ENCODE measurements at places on chromosomes 2 and 18. TPM values are rescaled to one million over a fixed set of nuclear protein-coding genes. Genes with fewer than 3 reads are reported as not detected.

DNA sequence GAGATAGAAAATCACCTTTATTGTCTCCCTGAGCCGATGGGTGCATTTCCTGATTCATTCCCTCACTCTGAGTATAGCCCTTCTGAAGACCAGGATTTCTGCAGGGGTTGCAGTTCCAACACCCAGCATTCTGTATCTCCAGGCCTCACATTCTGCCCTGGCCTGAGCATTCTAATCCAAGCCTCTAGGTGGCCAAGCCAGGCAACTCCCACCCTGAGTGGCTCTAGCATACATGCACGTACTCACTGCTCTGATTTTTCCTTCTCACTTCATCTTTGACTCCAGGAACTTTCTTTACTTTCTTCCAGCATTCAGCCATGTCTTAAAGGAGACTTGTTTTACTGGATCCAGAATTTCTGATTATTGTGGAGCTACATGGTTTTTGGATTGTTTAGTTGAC is 100.7 kb upstream of the STK39 start:
- DNase-seq = peak; percentile 81
- peaks cover 12% of the 10 kb centered on the region for H3K36me3 ChIP-seq

- H3K4me1 ChIP-seq = no peaks in the 10 kb centered on the region
- H3K27me3 ChIP-seq = no peaks in the 10 kb centered on the region
- H3K27ac ChIP-seq = no peak overlapping the region
Observed at GRCh38 chr18:40546875-40547274, 1408.2 kb upstream of the PIK3C3 start.

DNA sequence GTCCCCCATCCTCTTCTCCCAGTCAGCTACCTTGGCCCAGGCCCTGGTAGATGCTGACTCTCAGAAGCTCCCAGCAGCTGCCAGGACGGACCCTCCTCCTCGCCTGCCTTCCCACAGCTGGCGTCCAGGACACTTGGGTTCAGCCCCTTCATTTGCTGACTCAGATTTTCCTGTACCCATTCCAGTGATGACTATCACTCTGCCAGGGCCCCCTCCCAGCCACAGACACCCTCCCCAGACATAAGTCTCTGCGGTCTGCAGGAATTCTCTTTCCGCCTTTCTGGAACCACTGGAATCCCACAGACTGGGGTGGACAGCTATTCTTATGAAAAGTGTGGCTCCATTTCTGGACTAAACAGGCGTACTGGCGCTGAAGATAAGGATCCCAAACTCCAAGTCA is 260.3 kb upstream of the EPAS1 start:
- H3K36me3 ChIP-seq = no peaks in the 10 kb centered on the region
- H3K27ac ChIP-seq = no peak overlapping the region
- no peaks in the 10 kb centered on the region for H3K27me3 ChIP-seq
- H3K4me3 ChIP-seq = no peak overlapping the region
- H3K4me1 ChIP-seq = no peaks in the 10 kb centered on the region

GRCh38 chr2:176283291-176284068 is 14.2 kb downstream of the MTX2 start:
- no peak overlapping the region for H3K27ac ChIP-seq
- H3K27me3 ChIP-seq = no peaks in the 10 kb centered on the region
- no peaks in the 10 kb centered on the region for H3K36me3 ChIP-seq
- no peak for DNase-seq

Gene STAT4
- total RNA-seq = 0.33 TPM

Data from H9 (cell line).